Stimulated activated CD4-positive, alpha-beta T cell treated with anti-CD3 and anti-CD28 coated beads, Interleukin-4, amount 100 ng/mL, for 1 hour (primary cell): ENCODE measurements at places on chromosomes 3 and 15.

GRCh38 chr3:62178739-62179600 lies 194.4 kb downstream of the FEZF2 start:
- DNase-seq, result no peak

DNA sequence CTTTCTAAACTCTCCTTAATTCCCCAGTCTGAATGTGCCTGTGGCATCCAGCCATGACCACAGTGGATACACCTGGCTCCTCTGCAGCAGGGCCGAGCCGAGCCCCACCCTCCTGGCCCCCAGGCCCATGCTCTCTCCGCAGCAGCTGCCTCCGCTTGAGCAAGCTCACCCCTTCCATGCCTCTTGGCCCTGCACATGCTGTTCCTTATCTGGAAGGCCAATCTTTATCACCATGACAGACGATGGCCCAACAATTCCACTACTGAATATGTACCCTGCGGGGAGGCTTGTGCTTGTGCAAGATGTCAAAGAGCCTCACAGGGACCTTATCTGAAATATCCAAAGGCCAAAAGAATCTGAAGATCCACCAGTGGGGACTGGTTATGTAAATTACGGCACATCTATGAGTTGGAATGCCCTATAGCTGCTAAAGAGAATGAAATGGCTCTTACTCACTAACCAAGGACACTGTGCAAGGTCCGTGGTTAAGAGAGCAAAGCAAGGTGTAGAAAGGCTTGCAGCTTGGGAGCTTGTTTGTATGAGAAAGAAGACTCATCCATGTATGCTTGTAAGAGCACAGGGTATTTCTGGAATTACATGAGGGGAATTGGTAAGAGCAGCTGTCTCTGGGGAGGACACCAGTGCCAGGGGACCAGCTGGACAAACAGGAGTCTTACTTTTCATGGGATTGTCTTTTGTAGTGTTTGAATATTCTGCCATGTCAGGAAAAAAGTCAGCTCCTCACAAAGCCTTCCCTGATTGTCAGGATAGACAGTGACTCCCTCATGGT lies 55.2 kb downstream of the WNT7A start:
- no peak for DNase-seq

DNA sequence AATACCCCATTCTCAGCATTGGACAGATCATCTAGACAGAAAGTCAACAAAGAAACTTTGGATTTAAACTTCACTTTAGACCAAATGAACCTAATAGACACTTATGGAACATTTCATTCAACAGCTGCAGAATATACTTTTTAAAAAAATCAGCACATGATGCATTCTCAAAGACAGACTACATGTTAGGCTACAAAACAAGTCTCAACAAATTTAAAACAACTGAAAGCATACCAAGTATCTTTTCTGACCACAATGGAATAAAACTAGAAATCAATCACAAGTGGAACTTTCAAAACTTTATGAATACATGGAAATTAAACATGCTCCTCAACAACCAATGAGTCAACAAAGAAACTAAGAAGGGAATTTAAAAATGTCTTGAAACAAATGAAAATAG lies 37.9 kb downstream of the SERP1 start:
- no peak for DNase-seq

GRCh38 chr3:16294844-16295243 lies 29.8 kb downstream of the OXNAD1 start:
- DNase-seq, result no peak

DNA sequence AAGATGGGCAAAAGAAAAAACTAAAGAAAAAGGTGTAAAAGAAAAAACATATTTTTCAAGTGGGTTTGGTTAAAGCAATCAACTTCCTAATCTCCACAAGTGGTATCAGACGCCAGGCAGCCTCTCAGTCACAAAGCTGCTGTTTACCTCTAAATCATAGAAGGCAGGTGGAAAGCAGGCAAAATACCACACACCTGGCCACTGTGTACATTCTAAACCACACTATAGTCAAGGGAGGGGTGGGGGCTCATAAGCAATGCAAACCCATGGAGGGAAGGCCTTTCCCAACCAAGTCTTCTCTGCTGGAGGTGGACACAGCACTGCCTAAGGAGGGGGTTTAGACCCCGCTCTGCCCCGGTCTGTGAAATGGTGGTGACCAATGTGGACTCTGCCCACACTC lies 50.4 kb downstream of the MCF2L2 start:
- DNase-seq, result no peak

- no peak for DNase-seq
Observed at GRCh38 chr15:95449230-95449628, 881.3 kb upstream of the NR2F2 start.

DNA sequence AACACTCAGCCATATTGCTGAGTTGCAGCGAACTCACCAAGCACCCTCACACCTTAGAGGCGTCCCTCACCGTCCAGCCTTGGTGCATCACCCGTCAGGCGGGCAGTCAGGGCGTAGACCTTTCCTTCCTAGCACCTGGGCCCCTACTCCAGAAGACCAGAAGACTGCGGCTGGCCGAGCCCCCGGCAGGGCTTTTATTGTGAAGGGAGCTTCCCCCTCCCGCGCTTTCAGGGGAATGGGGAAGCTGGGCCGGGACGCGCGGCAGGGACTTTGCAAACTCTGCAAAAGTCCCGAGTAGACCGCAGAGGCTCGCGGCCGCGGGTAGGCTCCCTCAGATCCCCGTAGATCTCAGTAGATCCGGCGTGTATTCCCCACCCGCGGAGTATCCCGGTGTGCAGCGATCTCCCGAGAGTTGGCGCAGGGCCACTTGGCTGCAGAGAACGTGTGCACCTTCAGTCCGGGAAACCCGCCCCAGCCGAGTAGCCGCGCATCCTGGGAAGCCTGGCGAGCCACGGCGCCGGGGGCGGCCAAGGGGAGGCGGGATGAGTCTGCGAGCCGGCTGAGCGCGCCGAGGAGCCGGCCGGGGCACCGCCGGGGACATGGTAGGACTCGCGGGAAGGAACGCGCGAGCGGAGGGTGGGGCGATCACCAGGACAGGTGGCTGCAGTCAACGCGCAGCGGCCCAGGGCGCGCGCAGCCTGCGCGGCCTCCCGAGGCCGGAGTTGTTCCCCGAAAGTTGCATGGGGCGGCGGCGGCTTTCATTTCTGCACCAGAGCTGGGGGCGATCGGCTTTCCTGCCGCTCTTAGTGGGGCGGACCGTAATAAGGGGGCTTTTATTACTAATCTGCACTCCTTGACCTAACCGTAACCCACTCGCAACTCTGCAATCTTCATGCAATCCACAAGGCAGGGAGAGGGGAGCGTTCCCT lies at the start of gene GASK1A:
GASK1A (plus strand) TSS at position 268 of the 929 bp plus-strand sequence; CDS start at position 600, 332 bp downstream.
- peak; percentile 32 for DNase-seq

DNA sequence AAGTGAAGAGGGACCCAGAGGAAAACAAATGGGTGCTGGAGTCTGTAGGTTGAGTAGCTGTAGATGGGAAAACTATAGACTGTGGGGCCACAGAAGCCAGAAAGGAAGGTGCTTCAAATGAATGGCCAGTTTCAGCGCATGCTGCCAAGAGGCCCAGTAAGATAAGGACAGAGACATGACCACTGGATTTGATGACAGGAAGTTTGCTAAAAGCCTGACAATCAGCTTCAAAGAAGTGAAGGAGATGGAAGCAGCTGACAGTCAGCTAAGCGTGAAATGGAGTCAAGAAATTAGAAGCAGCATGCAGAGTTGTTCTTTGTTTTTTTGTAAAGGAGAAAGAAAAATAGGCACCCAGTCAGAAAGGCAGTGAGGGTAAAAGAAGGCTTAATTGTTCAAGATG lies 24.9 kb downstream of the TXNRD3 start:
- no peak for DNase-seq

- DNase-seq, result no peak
Observed at GRCh38 chr3:181716966-181717365, 5.2 kb downstream of the SOX2 start.

DNA sequence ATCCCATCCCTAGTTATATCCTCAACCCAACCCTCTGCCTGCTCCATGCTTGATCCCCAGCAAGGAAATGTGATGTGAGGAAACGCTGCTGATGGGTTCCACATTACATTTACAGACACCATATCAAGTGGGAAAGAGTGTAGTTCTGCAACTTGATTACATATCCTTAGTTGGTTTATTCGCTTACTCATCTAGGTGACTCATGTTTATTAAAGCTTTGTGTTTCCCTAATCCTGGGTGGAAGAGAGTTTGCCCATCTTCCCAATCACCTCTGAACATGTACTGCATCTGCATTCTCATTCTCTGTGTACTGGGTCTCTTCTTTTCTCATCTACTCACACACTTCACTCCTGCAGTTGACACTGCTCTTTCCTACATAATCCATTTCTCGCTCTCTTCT lies 91.7 kb upstream of the PDZRN3 start:
- DNase-seq, result no peak

DNA sequence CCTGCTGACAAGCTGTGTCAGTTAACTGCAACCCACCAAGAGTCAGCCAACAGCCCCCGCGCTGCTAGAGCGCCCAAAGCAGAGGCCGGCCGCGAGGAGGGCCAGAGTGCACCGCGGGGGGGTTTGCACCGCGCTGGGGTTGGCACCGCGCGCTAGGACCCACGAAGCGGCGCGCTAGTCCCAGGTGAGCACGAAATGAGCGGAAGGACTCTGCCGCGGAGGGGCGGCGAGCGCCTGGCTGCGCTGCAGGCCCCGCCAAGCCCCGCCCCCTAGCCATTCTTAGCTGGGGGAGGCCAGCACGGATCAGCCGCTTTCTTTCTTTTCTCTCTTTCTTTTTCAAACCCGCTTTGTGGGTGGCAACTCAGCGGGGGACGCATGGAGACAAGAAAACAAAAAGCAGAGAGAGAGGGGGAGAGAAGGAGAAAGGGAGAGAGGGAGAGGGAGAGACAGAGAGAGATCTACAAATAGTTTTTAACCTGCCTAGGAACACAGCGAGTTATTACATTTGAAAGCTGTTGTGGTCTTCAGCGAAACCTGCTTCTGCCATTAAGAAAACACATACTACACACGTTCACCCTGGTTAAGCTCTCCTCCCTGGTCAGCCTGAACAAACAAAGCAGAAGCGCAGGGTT lies 6.9 kb upstream of the FOXB1 start:
- DNase-seq, result peak; percentile 64
